ENCODE measurements at places on chromosomes 13 and 19.

DNA sequence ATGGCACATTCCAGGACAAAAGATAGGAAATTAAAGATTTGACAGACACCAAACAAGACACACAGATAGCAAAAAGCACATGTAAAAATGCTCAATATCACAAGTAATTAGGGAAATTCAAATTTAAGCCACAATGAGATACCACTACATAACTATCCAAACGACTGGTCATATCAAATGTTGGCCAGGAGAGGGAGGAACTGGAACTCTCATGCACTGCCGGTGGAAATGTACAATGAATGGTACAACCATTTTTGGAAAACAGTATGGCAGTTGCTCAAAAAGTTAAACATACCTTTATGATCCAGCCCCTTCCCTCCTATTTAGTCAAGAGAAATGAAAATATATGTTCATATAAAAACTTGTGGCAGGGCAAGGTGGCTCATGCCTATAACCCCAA is 36.8 kb upstream of the CYP2S1 start:
- no peak for DNase-seq

GRCh38 chr13:47955836-47956235 is 45.2 kb downstream of the SUCLA2 start:
- DNase-seq: no peak

- no peak for DNase-seq
Measured at GRCh38 chr13:44899967-44900366, 89.3 kb downstream of the NUFIP1 start.

- DNase-seq: no peak
Measured at GRCh38 chr13:78709028-78709427, 50.1 kb upstream of the OBI1 start.

- DNase-seq: no peak
Measured at GRCh38 chr19:58395979-58396627, 647 bp downstream of the RNF225 start.

DNA sequence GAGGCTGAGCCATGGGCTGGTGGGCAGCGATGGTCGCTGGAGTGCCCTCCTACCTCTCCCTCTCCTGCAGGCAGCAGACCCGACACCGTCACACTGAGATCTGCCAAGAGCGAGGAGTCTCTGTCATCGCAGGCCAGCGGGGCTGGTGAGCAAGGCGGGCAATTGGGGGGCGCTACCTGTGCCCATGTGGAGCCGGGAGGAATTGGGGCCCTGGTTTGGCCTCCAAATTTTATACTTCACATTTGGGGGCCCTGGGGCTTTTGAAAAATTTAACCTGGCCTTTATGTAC is 9.9 kb downstream of the ARHGAP33 start:
- no peak for DNase-seq

DNA sequence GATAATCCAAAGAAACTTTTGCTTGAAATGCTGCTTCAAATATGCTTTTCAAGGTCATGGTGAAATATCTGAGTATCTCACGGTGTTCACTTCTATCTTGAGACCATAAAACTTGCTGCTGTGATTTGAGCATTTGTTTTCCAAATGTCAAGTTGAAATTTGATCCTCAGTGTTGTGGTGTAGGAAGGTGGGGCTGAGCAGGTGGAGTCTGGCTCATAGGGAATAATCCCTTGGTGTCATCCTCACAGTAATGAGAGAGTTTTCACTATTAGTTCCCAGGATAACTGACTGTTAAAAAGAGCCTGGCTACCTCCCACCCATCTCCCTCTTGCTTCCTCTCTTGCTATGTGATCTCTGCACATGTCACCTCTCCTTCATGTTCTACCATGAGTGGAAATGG is 858.0 kb upstream of the SLITRK5 start:
- DNase-seq: no peak

- no peak for DNase-seq
Measured at GRCh38 chr13:44163108-44163507, 210.5 kb upstream of the SERP2 start.

DNA sequence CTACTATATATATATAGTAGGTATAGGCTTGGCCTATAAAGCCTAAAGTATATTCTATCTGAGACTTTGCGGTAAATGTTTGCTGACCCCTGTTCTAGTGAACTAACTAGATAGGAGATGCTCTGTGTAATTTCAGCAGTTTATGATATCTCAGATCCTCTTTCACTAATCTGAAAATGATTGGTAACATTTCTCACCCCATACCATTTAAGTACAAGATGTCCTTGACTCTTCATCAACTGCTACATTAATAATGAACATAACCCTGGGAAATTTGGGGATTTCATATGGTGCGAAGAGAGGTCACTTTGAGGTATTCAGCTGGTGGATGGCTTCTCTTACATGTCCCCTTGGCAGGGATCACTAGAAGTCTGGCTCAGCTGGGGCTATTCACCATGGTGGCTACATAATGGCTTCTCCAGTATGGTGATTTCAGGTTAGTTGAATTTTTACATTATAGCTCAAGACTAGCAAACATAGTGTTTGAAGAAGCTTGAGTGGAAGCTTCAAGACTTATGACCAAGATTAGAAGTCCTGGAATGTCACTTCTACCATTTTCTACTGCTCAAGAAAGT is 103.6 kb upstream of the MYCBP2 start:
- no peak for DNase-seq

GRCh38 chr13:100597253-100597652 is 8.7 kb upstream of the GGACT start:
- DNase-seq: no peak

Data from amniotic stem cell (primary cell).